Endothelial cell of umbilical vein (primary cell): ENCODE measurements at places on chromosomes 7 and 10. TPM values are rescaled to one million over a fixed set of nuclear protein-coding genes. Genes with fewer than 3 reads are reported as not detected.

DNA sequence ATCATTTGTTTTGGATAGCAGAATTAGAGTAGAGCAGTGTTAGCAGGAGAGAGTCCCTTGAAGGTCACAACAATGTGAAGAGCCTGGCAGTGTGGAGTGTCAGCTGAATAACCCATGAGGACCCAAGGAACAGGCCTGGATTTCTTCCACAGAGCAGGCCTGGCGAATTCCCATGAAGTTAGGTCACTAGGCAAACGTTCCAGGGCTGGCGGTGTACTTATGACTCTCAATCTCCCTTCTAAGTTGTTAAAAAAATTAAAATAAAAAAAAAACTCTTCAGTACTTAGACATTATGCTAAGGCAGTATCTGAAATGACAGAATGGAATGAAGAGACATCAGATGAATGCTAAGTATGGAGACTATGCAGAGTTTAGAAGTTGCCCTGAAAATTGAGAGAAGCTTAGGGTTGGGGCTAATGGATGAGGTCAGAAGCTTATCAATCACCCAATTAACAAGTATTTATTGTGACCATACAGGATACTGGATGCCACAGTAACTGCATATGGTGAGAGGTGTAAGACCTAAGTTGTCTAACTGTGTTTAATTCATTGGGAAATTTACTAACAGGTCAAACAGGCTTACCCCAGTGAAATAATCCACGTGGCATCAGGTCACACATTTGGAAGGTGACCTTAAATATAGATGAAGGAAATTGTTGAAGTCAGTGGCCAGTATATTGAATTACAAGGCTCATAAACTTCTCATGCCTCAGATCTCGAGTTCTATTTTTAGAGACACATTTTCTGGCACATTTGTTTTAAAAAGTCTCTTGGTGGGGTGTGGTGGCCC, 126.2 kb upstream of the NRP1 start:
- DNase-seq = no peak

DNA sequence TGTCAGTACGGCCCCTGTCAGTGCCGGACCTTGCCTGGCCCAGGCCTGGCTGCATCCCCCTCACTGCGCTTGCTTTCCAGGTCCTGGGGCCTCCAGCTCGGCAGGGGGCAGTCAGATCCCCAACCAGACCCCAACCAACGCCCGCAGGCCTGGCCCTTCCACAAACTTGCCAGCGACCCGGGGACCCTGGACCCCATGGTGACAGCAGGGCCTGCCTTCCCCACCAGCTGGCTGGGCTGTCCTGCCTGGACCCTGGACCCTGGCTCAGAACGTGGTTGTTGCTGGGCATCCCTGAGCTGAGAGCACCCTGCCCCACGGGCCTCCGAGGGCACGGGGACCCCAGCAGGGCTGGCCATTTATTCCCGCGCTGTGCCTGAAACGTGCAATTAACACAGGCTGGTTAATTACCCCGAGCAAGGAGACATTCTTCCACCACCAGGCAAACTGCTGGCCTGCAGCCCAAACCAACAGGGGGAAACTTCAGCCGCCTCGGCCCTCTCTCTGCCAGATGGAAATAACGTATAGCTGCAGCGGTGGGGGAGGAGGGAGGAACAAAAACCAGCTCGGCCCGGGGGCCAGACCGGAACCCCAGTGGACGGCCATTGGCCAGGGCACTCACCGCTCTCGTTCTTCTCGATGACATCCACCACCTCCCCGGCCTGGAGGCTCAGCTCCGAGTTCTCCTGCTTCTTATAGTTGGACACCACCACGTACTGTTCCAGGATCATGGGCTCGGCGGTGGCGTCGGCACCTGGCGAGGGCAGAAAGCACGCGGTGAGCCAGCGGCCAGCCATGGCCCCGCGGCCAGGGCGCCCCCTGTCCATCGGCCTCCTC, 167.1 kb downstream of the NEURL1 start:
- peak; percentile 22 for DNase-seq

GRCh38 chr7:137836113-137836509, 10.7 kb downstream of the DGKI start:
- DNase-seq = no peak

- no peak for DNase-seq
Observed at GRCh38 chr10:70866424-70866823, 21.9 kb downstream of the PCBD1 start.

- no peak for DNase-seq
Observed at GRCh38 chr7:102273749-102274712, 12.6 kb upstream of the SH2B2 start.

- DNase-seq = peak; percentile 46
Observed at GRCh38 chr7:5780801-5781496, 514 bp downstream of the RNF216 start.

DNA sequence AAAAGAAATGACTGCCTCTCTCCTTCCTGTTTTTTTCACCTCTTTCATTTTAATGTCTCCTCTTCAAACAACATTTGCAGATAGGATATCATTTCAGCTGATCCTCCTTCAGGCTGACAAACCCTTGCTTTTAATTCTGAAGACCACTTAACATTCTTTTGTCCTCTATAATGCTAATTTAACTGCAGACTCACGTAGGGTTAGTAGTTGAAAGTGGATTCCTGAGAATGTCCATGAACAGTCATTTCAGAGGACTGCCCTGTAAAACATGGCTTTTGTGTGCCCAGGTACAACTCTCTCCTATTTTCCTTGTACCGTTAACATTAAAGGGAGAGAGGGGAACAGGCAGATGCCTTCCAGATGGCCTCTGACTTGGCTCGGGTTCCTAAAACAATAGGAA, 524.4 kb downstream of the SDK1 start:
- DNase-seq = no peak

DNA sequence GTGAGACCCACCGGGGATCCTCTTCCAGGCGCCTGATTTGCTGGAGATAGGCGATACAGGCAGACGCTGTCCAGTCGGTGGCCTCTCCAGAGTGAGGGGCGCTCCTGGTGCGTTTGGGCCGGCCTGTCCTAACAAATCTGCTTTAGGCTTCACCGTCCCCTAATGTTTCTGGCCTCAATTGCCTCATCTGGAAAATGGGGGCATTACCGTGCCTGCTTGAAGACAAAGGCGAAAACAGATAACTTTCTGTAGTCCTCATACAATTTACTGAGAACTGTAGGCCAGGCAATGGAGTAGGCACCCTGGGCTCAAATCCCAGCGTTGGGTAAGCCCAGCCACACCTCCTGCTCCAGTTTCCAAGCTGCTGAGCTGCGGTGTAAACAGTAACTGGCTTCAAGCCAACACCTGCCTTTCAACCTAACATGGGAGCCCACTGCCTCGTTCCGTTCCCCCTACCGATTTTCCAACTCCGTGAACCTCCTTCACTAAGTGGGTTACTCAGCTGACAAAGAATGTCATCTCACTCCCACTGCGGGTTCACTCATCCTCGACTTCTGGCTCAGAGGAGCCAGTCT, 589 bp upstream of the ZFAND4 start:
- peak; percentile 9 for DNase-seq

DNA sequence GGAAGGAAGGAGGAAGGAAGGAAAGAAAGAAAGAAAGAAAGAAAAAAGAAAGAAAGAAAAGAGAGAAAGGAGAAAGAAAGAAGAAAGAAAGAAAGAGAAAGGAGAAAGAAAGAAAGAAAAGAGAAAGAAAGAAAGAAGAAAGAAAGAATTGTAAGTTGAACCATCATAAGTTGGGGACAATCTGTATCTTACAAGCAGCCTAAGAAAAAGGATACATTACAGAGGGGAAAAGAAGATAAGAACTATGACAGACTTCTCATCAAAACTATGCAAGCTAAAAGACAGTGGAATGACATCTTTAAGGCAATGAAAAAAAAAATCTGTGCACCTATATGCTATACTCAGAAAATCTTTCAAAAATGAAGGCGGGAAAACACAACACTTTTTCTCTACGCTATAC, 50.3 kb upstream of the SP4 start:
- DNase-seq = no peak

GRCh38 chr10:48206482-48207250, 67.8 kb downstream of the FRMPD2 start:
- no peak for DNase-seq

- DNase-seq = no peak
Observed at GRCh38 chr10:63467841-63468240, 2.1 kb upstream of the JMJD1C start.

DNA sequence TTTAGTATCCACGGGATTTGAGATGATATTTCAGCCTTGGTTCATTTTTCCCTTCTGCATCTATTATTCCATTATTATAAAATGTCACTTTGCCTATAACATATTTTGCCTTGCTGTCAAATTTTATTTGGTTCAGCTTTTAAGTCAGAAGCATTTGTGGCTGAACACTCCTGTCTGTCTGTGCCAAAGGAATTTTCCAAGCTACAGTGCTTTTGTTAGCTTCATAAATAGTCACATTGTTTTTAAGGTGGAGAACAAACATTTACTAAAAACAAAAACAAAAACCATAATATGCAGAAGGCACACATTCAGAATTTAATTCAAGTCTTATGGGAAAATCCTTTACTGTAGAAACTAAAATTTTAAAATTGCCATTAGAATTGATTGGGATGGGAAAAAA, 33.8 kb upstream of the ELMO1 start:
- no peak for DNase-seq

DNA sequence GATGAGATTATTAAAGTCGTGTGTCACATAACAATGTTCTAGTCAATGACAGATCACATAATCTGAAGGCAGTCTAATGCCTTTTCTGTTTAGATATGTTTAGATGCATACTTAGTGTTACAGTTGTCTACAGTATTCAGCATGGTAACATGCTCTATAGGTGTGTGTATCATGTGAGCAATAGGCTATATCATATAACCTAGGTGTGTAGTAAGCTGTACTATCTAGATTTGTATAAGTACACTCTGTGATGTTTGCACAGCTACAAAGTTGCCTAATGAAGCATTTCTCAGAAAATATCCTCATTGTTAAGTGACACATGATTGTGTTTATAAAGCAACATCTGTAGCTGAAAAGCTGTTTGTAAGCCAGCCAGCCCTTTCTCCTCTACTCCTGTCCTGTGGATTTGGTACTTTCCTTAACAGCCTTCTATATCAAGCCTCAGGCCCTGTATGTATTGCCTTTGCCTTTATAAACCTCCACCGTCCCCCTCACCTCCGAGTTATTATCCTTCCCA, 6.3 kb downstream of the HECTD2 start:
- no peak for DNase-seq

GRCh38 chr10:61411706-61412105, 41.5 kb downstream of the TMEM26 start:
- DNase-seq = no peak

DNA sequence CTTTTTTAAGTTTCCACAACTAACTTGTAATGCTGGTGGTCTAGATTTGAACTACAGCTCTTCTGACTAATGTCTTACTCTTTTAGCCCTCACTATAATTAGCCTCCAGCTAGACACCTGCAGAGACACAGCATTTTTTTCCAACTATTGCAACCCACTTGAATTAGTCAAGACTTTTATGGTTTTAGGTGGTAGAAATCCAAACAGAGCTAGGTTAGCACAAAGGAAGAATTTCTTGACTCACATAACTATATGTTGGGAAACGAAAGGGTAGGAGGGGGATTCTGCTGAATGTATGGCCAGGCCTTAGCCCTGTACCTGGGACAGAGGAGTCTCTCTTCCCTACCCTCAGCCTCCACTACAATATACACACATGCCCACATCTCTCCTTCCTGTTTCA, 586.1 kb downstream of the INHBA start:
- no peak for DNase-seq

DNA sequence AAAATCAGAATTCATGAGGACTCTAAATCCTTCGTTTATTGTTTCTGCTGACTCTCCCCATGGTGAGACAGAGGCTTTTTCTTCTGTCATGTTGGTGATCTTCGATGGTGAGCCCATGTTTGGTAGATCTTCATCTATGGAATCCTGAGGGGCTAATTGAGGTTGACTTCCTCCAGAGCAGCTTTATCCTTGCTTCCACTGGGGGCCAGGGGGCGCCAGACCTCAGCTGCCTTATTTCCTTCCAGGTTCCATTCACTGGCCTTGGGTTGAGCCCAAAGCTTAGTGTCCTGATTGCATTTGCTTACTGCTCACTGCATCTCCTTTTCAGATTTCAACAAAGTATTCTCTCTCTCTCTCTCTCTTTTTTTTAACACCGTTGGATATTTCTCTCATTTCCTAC, 80.7 kb downstream of the GCC1 start:
- peak; percentile 11 for DNase-seq

- DNase-seq = no peak
Observed at GRCh38 chr7:106177738-106178592, 65.9 kb upstream of the SYPL1 start.

DNA sequence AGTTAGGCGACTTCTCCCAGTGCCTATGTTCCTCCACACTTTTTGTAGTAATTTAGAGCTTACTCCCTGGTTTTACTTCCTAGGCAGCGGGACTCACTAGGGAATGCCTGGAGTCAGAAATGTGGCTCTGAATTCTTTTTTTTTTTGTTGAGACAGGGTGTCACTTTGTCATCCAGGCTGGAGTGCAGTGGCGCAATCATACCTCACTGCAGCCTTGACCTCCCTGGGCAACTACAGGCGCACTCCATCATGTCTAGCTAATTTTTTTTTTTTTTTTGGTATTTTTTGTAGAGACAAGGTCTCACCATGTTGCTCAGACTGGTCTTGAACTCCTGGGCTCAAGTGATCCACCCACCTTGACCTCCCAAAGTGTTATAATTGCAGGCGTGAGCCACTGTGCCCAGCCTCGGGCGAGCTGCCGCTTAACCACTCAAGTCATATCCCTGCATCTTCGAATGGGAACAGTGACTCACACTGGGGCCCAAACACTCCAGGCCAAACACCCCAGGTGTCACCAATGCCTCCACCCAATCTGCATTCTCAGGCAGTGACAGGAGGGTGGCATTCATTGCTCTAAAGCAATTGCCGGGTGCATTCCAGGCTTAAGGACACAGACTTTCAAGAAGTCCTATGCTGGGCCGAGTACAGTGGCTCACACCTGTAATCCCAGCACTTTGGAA, 19.6 kb downstream of the RGS10 start:
- no peak for DNase-seq

- no peak for DNase-seq
Observed at GRCh38 chr7:36100634-36101033, 52.4 kb upstream of the EEPD1 start.

DNA sequence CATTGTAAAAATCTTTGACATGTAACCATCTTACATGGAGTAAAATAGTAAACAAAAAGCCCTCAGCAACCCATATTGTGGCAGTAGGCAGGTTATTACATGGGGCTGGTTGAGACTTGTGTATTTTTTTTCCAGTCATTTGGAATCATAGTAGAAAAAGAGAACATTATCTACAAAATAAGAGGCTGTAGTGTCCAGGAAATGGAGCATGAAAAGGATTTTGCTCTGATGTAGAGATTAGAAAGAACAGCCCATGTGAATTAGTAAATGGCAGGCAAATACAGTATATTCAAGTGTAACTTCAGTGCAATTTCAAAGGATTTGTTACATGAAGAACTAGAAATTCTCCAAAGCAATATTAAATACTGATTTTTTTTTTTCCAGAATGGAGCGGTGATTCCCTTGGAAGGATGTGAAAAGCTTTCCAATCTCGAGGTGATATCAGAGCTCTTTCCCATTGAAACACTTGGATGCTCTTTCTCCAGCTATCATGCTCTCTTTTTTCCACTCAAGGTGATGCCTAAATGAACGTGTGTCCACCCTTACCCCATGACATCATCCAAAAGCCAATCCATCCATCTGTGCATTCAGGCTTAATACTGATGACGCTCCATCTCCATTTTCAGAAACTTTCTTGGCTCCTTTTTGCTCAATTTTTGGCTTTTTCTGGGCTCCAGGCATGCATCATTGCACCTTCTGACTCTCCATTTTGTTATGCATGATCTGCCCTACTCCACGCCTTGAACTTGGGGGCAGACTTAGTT, 1034.7 kb downstream of the TYW1 start:
- DNase-seq = no peak

The FXYD4 gene
- not detected in 2 replicates for total RNA-seq

The CAV2 gene
- 146 and 179 TPM in 2 replicates for total RNA-seq

The MRC1 gene
- 0.12 and 0.13 TPM in 2 replicates for total RNA-seq

The EFCAB10 gene
- total RNA-seq = not detected in 2 replicates

The PDZD7 gene
- 0.55 and 1.6 TPM in 2 replicates for total RNA-seq

The IKZF1 gene
- 0.20 TPM in 1 of 2 replicates, not detected in the other for total RNA-seq
